Stimulated activated CD4-positive, alpha-beta T cell treated with anti-CD3 and anti-CD28 coated beads, Interleukin-12 subunit alpha, Interleukin-12 subunit beta, amount 100 ng/mL, for 4 hours (primary cell): ENCODE measurements at places on chromosomes 4 and X.

GRCh38 chrX:18290200-18290599 lies 64.3 kb downstream of the SCML2 start:
- no peak for DNase-seq

DNA sequence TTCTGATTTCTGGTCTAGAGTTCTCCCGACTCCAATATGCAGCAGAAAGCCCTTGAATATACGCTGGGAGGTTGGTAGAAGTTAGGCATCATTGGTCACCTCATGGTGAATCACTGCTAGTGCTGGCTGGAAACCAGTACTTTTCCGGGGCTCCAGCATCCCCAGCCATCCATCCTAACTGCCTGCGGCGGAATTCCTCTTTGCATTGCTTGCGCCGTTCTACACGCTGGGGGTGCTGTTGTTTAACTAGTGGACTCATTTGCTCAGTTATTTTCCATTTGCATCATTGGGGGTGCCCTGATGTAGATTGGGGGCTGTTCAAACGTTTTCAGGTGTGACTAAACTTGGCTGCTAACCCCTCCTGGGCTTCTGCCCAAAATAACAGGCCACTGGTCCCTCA lies 23.3 kb upstream of the GPR50 start:
- DNase-seq = no peak

GRCh38 chr4:57550198-57550597 lies 440.0 kb upstream of the IGFBP7 start:
- DNase-seq = no peak

- DNase-seq = no peak
Measured at GRCh38 chr4:138609943-138610350, 367.8 kb upstream of the SLC7A11 start.

- DNase-seq = no peak
Measured at GRCh38 chrX:107713543-107714205, 61.9 kb downstream of the TSC22D3 start.

GRCh38 chrX:79182616-79183015 lies 38.1 kb downstream of the GPR174 start:
- DNase-seq = no peak

DNA sequence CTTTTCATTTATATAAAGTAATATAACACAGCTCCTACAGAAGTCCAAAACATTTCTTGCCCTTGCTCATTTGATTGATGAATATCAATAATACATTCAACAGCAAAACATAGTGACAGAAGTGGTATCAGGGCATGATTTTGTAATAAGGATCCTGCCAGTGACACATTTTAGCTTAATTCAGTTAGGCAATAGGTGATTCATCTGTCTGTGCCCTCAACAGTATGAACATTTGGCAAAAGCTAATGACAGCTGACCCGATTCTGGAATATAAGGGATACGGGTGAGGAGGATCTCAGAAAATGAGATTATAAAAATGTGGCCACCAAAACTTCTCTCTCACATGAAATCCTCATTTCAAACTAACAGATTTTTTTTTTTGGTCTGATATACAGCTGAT lies 294.0 kb downstream of the CAMK2D start:
- DNase-seq = no peak

DNA sequence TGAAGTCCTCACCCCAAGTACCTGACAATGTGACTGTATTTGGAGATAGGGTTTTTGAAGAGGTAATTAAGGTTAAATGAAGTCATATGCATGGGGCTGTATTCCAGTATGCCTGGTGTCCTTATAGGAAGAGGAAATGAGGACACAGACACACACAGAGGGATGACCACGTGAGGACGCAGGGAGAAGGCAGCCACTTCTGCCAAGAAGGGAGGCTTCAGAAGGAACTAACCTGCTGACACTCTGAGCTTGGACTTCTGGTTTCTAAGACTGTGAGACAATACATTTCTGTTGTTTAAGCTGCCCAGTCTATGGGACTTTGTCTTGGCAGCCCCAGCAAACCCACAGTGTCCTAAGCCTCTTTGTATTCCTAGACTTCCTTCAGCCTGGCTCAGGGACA lies 3.0 kb upstream of the SLC2A9 start:
- no peak for DNase-seq

DNA sequence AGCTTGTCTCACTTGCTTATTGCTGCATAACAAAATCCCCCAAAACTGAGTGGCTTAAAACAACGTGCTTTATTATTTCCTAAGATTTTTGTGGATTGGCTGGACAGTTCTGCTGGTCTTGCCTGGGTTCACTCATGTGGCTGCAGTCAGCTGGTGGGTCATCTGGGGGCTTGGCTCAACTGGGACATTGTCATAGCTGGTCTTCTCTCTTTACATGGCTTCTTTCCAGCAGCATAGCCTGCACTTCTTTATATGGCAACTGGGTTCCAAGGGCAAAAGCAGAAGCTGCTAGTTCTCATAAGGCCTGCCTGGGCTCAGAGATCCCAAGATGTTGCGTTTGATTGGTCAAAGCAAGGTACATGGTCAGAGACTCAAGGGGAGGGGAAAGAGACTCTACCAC lies 33.7 kb upstream of the STAG2 start:
- DNase-seq = no peak

DNA sequence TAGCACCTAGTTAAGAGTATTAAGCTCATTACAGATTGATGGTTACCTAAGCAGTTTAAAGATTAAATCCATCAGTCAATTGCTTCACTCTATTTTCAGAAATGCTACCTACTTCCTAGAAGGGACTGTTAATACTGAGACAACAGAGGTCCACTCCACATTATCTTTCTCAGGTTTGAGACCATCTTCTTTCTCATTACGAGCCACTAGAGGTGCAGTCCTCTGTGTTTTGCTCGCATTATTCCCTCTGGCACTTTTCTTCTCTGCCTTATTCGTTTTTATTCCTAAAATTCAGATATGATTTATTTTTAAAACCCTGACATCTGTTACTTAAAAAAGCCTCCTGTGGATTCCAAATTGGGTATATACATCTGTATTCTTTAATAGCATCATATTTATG lies 459.1 kb downstream of the FSTL5 start:
- DNase-seq = no peak

- DNase-seq = no peak
Measured at GRCh38 chr4:186936496-186937375, 213.1 kb upstream of the FAT1 start.

- no peak for DNase-seq
Measured at GRCh38 chr4:33054656-33055196, 2334.6 kb downstream of the PCDH7 start.

DNA sequence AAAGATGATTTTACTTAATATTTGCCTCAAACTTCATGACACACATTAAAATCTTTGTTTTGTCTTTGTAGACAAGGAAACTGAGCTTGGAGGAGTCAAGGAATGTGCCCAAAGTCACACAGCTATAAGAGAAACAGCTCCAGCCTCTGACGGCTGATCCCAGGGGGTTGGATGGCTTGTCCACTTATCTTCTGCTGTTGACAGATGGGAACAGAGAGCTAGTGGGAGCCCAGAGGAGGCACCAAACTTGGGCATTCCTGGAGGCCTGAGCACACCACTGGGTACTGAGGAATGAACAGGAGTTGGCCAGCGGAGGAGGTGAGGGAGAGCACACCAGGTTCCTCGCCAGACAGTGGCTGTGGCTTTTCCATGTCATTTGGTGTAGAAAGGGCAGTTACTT lies 56.4 kb upstream of the GPR78 start:
- DNase-seq = no peak

DNA sequence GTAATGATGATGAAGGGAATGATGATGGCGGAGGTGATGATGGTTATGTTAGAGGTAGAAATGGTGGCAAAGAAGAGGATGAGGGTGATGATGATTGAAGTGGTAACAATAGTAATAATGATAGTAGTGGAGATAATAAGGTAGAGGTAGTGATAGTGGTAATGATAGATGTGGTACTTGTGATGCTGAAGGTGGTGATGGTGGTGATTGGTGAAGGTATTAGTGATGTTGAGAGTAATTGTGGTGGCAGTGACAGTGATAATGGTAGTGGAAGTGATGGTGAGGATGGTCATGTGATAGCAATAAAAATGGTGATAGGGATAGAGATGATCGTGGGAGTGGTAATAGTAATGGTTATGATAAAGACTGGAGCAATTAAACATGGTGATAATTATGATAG lies 108.8 kb downstream of the EFNB1 start:
- DNase-seq = no peak

DNA sequence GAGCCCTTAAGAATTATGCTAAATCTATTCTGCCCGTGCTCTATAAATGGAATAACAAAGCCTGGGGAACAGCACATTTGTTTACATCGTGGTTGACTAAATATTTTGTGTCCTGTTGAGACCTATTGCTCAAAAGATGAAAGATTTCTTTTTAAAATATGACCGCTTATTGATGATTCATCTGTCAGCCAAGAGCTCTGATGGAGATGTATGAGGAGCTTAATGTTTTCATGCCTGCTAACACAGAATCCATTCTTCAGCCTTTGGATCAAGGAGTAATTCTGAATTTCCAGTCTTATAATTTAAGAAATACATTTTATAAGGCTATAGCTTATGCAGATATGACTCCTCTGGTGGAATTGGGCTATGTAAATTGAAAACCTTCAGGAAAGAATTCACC lies 271.3 kb upstream of the FAT4 start:
- DNase-seq = no peak

GRCh38 chr4:53987761-53988171 lies 76.6 kb downstream of the CHIC2 start:
- no peak for DNase-seq

DNA sequence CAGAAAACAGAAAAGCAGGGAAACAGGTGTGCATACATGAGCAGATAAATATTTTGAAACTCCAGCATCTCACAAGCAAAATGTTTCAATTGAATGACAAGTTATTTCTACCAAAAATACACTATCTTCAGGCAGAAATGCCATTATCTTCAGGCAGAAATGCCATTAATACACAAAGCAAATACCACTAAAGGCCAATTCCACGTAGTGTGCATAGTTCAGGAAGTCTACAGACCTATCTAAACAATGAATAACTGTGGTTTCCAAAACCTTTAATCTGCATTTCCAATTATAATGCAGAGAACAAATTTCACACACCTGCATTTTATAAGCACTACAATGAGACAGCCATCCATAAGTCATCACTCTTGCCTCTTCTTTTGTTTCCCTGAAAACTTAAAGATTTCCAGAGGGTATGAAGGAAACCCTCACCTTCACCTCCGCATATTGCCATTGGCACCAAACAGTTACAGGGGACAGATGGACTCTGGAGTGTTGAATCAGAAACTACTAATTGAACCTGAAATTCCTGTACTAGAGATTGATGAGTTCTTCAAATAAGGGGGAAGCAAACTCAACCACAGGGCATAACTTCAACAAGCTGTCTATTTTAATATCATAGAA lies 179.0 kb downstream of the PDGFC start:
- no peak for DNase-seq

- DNase-seq = peak; percentile 78
Measured at GRCh38 chrX:54999717-55000598, at the start of gene APEX2. Gene APEX2 (plus strand): TSS chrX:55000363. CDS start chrX:55000423, 60 bp downstream.

GRCh38 chrX:96929036-96929435 lies 45.3 kb downstream of the RPA4 start:
- no peak for DNase-seq

DNA sequence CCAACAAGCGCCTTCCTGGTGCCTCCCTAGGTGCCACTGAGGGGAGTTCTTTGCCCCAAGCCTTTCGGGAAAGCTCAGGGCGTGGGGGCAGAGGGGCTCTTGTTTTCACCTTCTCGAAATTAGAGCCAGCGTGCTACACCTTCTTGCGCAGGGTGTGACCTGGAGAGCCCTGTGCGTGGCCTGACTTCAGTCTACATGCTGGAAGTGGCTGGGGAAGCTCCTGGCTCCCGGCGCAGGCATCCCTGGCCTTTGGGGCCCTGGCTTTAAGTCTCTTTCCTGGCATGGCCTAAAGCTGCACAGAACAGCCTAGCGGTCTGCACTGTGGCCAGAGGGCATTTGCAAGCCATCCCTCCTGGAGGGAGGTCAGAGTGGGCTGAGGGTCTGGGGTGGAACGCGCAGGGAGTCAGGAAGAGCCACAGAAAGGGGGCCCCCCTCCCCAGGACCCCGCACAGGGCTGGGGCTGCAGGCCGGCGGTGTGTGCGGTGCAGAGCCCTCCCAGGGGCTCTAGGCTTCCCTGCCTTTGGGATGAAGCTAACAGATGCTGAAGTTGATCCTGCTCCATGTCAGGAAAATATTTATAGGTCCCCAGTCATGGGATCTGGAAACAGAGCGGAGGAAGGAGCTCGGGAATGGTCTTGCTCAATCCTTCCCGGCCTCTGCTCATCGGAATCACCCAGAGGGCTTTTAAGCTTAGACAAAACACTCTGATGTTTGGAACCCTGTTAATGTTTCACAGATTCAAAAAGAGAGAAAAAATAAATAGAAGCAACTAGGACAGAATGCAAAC lies 781 bp upstream of the SPON2 start:
- DNase-seq = no peak

- no peak for DNase-seq
Measured at GRCh38 chrX:142593361-142593862, 388.3 kb upstream of the MAGEC2 start.

- DNase-seq = no peak
Measured at GRCh38 chr4:140125374-140125773, 28.6 kb downstream of the MAML3 start.

DNA sequence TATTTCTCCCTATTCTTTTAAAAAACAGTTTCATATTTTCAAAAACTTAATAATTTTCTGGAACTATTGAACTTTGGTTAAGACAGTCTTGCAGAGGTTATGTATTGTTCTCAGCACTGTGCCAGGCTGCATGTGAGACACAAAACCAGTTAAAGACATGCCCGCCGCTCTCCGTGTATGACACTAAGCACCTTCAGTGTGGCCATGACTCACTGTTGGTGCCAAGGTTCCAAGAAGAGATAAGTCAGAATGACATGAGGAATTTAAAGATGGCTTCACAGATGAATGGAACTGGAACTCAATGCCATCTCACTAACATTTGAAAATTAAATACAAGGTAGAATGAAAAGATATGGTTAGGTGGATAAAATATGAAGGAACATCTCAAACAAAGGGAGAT lies 525.5 kb upstream of the ZFP42 start:
- no peak for DNase-seq

- DNase-seq = no peak
Measured at GRCh38 chr4:76703676-76704075, 194.3 kb downstream of the SOWAHB start.

- no peak for DNase-seq
Measured at GRCh38 chrX:154481911-154482601, 3.0 kb upstream of the LAGE3 start.

DNA sequence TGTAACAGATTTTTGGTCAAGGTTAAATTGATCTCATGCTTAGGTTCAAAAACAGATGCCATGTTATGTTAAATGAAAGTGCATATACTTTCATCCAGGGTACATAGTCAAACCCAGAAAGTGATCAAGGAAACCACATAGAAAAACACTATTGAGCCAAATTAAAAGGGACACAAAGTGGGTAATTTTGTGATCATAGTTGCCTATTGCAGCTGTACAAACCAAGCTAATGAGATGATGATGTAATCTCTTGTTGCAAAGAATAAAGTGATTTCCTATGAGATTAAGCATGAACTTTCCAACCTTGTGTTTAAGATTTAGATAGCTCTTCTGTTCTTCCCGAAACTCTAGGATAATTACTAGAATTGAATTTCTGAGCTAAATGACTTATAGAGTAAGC lies 20.2 kb upstream of the LIMCH1 start:
- DNase-seq = no peak
